Neuronal stem cell (in vitro differentiated cells): ENCODE measurements at places on chromosomes 1 and 21.

- DNase-seq = no peak
Observed at GRCh38 chr1:171740356-171740863, 1.5 kb downstream of the VAMP4 start.

DNA sequence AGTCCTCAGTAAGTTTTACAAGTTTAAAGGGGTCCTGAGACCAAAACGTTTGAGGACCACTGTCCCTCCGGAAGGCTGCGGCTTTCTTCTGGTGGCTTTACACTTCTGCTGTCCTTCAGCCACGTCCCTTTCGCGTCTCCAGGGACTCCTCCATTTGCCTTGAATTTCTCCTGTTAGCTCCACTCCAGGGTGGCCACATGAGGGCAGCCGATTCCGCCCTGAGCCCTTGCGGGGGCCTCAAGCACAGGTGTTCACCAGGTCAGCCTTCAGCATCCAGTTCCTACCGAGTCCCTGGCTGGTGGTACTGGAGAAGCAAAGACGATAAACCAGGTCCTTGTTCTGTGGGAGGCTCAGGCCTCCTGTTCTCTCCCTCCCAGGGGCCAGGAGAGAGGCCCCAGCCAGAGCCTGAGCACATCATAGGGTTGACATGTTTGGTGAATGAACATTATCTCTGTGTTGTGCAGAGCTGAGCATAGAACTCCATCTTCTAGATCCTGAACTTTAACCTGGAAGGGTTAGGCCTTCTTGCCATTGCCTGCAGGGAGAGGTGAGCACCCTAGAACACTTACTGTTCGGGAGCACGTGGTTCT lies 27.4 kb upstream of the COQ8A start:
- DNase-seq = no peak

- no peak for DNase-seq
Observed at GRCh38 chr1:200221614-200222282, 188.1 kb downstream of the ZNF281 start.

DNA sequence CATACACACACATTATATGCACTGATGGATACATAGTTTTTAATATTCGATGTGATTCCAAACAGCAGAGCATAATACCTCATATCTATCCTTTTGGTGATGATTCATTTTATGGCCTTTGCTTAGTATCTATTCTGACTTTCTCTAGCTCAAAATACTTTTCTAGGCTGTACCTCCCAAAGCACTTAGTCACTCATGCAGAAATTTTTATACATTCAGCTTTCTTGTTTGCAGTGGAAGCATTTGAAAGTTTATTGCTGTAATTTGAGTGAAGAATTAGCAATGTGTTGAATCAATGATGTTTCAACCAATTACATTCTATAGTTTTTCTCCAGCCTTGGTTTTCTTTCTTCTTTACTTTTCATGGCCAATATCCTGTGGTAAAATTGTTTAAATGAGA lies 66.7 kb downstream of the LBR start:
- DNase-seq = no peak

- DNase-seq = no peak
Observed at GRCh38 chr21:18144339-18144738, 100.3 kb upstream of the CHODL start.
